ENCODE measurements at places on chromosomes 5 and 9.

DNA sequence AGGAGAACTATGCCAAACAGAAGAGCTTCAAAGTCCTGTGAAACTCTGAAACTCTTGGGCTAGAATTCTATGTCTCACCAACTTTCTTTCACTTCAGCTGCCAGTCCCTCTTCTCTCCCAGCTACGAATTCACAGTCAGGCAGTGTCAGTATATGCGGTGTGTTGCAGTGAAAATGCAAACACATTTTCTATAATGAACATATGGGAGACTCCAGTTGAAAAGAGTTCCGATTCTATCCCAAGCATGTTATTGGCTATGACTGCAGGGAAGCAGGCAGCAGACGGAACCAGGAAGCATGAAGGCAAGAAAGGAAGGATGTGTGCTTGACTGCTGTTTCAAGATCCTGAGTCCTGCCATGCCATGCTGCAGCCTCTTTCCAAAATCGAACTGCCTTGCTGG is 515.7 kb upstream of the TLE4 start:
- no peak for DNase-seq

GRCh38 chr5:54421976-54422375 is 33.5 kb upstream of the HSPB3 start:
- no peak for DNase-seq

GRCh38 chr5:32504329-32504988 is 59.9 kb upstream of the ZFR start:
- DNase-seq = no peak

- DNase-seq = no peak
Observed at GRCh38 chr9:2125906-2126305, 110.8 kb downstream of the SMARCA2 start.

GRCh38 chr9:120933310-120934055 is 6.9 kb upstream of the TRAF1 start:
- DNase-seq = peak; percentile 68

DNA sequence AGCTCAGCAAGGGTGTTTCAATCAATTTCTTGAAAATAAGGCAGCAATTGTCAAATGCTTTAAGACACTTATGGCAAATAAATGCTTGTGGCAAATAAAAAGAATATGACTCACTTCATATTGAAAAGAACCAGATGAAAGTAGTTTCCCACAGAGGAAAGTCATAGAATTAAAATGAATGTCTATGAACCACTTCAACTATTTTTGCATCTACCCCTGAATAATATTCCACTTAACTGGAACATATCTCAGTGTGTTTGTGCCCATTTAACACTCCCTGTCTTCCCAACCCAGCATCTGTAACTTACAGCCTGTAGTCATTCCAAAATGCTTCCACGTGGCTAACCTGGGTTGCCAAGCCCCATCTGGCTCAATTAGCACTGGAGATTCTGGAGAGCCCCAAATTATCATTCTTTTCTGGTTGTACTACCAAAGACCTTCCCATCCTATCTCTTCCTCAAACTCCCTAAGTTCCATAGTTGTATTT is 84.7 kb downstream of the FEM1C start:
- no peak for DNase-seq

DNA sequence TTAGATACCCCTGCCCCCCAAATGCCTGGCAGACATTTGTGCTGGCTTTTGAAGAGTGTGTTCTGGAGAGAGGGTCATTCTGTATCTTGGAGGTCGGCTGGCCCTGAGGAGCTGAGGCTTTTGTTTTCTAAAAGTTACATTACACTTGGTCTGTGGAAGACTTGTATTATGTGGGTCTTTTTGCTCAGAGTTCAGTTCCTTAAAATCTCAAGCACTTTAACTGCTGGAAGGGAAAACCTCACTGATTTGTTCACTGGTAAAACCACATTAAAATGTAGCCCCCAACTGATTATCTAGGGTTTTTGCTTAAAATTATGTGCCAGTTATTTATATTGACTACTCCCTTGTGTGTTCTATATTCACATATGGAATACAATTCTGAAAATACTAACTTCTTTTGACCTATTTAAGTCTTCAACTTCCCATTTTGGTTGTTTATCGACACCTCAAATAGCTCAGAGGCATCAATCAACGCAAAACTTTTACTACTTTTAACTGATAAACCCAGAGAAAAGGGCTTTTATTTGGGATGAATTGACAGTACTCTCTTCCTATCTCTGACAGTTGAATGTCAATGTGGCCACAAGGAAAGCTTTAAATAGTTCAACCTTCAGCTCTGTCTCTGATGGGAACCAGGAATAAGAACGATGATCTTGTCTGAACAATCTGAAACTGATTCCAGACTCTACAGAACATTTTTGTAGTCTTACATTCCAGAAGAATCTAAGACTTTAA is 54.0 kb upstream of the MAP3K1 start:
- no peak for DNase-seq

DNA sequence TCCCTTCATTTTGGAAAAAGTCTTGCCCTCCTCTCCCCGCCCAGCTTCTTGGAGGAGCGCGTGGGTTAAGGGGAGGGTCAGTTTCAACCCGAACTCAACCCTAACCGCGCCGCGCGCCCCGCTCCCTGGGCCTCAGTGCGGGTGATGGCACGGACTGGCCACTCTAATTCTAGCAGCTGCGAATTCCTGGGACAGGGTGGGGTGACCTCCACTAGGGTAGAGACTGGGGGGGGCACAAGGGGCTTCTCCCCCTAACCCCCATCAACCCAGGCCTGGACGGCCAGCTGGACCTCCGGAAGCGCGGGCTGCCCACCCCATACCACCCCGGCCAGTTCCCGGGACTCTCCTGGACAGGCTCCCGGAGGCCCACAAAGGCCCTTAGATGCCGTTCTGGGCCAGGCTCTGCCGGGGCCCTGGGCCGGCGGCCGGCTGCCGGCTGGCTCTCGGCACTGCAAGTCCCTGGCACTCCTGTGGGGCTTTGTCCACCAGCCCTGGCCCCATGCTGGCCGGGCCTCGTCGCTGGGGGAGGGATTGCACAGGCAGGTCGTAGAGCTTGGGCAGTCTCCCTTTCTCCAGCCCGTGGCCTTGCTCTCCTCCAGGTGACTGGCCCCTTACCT is 7.2 kb upstream of the PSD2 start:
- DNase-seq = no peak

GRCh38 chr9:107919263-107919662 is 429.7 kb upstream of the KLF4 start:
- DNase-seq = no peak

- DNase-seq = no peak
Observed at GRCh38 chr9:24132244-24132643, 306.2 kb upstream of the ELAVL2 start.

- DNase-seq = no peak
Observed at GRCh38 chr5:122880749-122881148, 35.3 kb downstream of the SNX24 start.

- no peak for DNase-seq
Observed at GRCh38 chr5:173623296-173623771, 6.9 kb upstream of the BOD1 start.

- no peak for DNase-seq
Observed at GRCh38 chr5:80246001-80246758, 9.7 kb downstream of the SERINC5 start.

DNA sequence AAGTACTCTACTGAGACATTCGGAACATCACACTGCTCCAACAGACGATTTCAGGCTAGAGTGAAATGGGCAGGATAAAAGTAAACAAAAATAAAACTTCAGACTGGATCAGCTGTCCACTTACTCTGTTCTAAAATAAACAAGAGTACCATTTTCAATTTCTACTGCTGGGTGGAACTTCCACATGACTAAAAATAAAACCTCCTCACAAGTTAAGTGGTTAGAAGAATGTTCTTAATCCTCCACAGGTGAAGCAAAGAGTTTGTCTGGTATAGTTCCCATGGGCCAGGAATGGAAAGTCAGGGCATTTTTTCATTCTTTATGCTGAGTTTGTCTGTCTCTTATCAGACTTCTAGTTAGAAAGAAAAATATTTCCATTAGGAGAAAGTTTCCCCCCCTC is 15.7 kb downstream of the NUDT12 start:
- no peak for DNase-seq

- no peak for DNase-seq
Observed at GRCh38 chr9:99931155-99931840, 24.8 kb downstream of the STX17 start.

- DNase-seq = no peak
Observed at GRCh38 chr5:61598126-61598525, 266.1 kb downstream of the ZSWIM6 start.

DNA sequence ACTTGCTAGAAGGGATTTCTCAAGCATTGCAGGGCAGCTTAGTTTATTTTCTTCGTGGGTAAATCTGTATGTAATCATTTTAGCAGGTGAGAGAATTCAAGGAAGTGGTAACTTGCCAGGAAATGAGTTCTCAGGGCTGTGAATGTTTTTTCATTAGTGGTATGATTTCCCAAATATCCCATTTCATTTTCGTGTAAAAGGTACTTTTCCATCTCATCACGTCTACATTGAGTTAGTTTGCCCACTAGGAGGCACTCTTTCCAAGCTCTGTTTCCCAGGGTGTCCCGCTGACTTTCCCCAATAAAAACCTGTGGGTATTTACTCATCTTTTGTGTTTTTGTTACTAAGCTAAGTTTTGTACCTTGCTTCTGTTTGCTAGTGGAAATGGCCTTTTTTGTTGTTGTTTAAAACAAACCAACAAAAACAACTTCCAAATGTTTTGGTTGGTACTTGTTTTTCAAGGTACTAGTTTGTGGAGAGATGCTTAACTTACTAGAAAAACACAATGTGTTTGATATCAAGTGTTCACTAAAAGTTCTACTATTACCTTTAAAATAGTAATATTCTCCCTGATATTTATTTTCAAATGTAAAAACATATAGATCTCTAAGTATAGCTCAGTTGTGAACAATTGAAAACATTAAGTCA is 373.6 kb downstream of the ADGRV1 start:
- DNase-seq = no peak

DNA sequence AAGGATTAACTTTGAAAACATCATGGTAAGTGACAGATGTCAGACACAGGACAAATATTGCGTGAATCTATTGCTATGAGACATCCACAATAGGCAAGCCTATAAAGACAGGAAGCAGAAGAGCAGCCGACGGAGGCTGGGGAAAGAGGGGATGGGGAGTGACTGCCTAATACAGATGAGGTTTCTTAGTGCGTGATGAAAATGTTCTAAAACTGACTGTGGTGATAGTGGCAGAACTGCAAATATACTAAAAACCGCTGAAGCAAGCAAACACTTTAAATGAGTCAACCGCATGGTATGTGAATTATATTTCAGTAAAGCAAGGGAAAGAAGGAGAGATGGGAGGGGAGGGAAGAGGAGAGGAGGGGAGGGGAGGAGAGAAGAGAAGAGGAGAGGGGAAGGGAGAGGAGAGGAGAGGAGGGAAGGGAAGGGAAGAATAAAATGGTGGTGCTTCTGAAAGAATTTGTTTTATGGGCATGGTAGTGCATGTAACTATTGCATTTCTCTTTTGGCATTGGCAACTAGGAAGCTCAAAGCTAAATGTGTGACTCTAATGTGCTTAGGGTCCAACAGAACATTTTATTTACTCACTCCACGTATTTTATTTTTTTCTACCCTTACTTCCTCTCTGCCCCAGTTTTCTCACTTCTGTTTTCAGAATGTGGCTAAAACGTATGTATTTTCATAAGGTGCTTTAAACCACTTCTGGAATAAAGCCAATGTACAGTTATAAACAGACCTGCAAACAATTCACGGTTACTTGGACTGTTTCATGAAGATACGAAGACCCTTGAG is 21.3 kb downstream of the AKNA start:
- DNase-seq = no peak

DNA sequence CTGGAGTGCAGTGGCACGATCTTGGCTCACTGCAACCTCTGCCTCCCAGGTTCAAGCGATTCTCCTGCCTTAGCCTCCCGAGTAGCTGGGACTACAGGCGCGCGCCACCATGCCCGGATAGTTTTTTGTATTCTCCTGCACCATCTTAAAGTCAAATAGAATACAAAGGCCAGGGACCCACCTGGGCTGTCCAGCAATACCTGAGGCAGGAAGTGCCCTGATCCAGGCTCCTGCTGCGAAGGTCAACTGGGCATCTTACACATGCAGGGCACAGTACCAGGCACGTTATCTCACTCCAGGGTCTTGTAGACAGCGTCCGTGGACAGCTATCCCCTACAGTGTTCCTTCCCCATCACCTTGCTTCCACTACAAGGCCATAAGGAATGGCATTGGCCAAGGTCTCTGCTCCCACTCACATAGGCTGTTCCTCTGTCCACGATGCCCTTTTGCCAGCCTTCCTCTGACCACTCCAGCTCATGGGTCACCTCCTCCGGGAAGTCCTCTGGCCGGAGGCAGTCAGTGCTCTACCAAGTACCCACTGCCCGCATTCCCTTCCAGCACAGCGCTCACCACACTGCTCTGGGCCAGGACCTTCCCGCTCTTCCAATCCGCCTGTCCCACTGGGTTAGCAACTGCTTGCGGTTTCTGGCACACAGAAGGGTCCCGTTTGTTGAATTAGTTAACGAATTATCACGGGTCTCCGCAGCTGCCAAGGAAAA is 978 bp downstream of the P4HA2 start:
- no peak for DNase-seq

DNA sequence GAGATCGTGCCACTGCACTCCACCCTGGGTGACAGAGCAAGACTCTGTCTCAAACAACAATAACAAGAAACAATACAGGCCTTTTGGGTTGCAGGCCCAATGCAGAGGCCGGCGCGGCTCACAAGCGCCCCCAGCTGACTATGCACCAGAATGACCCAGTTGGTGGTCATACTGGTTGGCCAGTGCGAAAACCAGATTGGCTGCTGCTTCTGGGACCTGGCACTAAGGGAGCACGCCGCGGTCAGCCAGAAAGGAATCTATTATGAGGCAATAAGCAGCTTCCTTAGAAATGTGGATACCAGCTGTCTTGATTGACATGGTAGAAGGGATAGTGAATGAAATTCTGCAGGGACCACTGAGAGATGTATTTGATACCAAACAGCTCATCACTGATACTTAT is 35.0 kb downstream of the RANBP17 start:
- DNase-seq = no peak

- no peak for DNase-seq
Observed at GRCh38 chr9:134800791-134801339, 79.7 kb upstream of the FCN2 start.

- DNase-seq = no peak
Observed at GRCh38 chr5:137097203-137097602, 401.9 kb downstream of the SPOCK1 start.

DNA sequence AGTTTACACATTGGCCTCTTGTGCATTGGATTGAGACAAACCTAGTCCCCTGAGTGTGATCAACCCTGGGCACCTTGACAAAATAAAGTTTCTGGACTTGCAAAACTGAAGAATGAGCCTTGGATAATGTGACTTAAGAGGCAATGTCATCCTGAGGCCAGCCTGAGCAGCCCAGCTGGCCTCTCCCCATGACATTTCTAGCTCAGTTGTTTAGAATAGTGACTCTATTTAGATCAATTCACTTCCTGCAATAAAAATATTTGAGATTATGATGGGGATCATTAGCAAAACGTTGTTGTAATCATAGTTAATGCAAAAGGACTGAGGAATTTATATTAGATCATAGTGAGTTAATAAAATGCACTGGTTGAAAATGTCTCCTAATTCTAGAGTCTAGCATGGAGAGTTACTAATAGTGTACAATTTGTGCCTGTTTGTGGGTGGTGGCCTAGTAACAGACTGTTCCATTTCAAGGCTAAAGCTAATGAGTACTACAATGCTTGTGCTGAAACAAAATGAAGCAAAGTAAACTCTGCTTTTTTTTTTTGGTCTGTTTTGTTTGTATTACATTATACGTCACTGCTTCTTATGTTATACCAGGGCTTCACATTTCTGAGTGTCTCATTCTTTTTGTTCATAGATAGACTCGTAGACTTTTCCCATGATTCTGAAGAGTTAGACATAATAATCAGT is 10.9 kb upstream of the RHOBTB3 start:
- DNase-seq = no peak

- DNase-seq = no peak
Observed at GRCh38 chr5:155729684-155730059, 597.3 kb upstream of the SGCD start.

- DNase-seq = no peak
Observed at GRCh38 chr9:106964822-106965525, 102.0 kb downstream of the ZNF462 start.
